ENCODE measurements at places on chromosomes 13 and 19.

DNA sequence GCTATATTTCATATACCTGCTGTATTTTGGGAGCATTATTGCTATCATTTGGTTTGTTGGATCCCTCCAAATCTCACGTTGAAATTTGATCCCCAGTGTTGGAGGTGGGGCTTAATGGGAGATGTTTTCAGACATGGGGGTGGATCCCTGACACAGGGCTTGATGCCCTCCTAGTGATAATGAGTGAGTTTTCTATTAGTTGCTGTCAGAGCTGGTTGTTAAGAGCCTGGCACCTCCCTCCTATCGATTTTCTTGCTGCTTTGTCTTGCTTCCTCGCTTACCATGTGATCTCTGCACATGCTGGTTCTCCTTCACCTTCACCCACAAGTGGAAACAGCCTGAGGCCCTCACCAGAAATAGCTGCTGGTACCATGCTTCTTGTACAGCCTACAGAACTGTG is 259.9 kb upstream of the STARD13 start:
- no peak for DNase-seq

- DNase-seq, result no peak
Observed at GRCh38 chr13:31015199-31015598, 82.7 kb downstream of the TEX26 start.

GRCh38 chr13:101393140-101393539 is 23.2 kb downstream of the NALCN start:
- DNase-seq, result no peak

GRCh38 chr13:37504251-37504650 is 94.3 kb downstream of the POSTN start:
- DNase-seq, result no peak

DNA sequence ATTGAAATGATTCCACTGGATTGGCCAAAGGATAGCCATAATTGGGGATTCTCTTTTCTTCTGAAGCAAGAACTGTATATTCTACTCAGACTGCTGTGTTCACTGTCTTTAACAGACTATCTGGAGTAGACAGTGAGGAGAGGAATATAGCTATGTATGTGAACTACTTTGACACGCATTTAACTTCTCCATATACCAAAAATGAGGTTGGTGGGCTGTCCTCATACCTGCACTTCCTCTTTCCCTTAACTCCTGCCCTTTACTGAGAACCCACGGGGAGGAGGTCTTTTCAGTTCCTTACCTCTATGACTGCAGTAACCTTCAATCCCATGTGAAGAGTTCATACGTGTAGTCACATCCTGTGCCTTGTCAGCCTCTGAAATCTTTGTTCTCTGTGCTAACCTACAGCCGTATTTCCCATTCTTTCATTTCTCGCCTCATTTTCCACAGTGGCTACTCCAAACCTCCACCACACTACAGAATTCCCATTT is 305.8 kb downstream of the MTUS2 start:
- DNase-seq, result no peak

GRCh38 chr13:24100188-24100587 is 60.3 kb upstream of the SPATA13 start:
- DNase-seq, result no peak

DNA sequence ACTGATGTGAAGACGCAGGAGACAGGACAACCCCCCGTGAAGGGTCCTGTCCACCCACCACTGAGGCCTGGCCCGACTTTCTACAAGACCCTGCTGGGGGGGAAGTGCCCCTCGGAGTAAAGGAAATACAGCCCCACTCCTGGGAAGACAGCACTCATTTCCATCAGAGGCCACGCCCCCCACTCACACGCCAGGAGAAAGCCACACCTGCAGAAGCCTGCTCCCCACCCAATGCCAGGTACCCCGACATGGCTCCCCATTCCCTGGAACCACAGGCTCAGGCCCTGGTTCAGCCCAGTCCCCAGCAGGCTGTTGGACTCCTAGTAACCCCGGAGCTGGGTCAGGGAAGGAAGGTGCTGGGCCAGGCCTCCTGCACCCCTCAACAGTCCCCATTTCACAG is 10.9 kb upstream of the ATP8B3 start:
- no peak for DNase-seq

GRCh38 chr19:1599460-1599846 is 5.8 kb downstream of the UQCR11 start:
- DNase-seq, result no peak

DNA sequence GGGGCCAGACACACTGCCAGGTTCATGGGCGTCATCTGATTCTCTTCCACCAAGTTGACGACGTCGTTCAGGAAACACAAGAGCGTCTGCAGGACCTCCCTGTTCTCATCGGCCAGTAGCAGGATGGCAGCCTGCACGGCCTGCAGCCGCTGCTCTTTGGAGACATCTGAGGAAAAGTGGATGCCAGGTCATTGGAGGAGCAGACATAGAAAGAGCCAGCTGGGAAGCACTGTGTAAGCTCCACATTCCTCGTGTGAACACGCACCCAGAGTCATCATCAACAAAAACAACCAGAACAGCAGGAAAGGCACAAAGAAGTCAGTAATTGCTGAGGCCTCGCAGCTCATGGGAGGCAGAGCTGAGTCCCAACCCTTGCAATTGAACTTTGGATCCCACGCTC is 96.5 kb downstream of the KL start:
- DNase-seq, result no peak

- no peak for DNase-seq
Observed at GRCh38 chr13:110330491-110331011, 23.5 kb downstream of the COL4A2 start.

- no peak for DNase-seq
Observed at GRCh38 chr19:8265872-8266271, 42.3 kb downstream of the CD320 start.

DNA sequence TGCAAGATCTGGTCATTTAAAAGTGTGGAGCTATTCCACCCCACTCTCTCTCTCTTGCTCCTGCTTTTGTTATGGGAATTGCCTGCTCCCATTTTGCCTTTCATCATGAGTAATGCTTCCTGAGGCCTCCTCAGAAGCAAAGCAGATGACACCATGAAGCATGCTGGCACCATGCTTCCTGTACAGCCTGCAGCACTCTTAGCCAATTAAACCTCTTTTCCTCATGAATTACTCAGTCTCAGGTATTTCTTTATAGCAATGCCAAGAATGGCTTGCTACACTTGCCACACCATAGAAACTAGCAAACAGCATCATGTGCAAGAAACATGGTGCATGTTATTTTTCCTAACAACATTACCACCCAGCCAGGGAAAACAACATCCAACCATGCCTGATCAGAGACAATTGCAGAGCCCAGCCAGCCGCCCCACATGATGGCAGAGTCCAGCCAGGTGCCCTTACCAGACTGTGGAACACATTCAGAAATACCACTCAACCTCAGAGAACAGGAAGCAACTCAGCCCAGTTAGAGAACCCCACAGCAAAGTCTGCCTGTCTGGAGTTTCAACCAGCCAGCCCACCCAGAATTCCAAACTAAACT is 36.9 kb downstream of the SYDE1 start:
- no peak for DNase-seq

DNA sequence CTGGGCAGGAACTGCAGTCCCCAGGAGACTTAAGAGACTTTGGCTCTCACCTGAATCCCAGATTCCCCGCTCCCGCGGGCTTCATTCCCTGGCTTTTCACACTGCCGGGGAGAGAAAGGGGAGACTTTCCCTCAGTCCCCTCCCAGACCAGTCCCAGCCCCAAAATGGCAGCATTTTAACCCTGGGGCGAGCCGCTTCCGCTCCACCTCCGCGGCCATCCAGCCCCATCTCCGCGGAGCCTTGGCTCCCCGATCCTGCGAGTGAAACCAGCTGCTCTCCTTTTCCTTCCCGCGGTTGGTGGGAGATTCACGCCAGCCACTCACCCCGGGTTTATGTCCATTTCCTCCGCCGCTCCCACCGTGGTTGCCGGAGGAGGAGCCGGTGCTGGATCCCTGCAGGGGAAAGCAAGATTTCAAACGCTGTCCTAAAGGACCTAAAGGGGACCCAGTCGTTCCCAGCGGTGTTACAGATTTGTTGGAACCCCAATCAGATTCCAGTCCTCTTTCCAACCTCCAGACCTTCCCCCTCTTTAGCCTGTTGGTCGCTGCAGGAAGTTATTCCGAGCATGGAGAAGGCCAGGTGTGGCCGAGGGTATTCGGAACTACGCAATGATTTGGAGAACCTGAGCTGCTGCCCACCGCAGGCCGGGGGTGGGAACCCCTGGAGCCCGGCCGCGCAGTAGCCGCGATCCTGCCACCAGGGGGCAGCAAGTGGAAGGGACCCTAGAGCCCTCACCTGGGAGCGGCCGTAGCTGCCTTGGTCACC is 3.4 kb downstream of the DMKN start:
- DNase-seq, result peak; percentile 48

DNA sequence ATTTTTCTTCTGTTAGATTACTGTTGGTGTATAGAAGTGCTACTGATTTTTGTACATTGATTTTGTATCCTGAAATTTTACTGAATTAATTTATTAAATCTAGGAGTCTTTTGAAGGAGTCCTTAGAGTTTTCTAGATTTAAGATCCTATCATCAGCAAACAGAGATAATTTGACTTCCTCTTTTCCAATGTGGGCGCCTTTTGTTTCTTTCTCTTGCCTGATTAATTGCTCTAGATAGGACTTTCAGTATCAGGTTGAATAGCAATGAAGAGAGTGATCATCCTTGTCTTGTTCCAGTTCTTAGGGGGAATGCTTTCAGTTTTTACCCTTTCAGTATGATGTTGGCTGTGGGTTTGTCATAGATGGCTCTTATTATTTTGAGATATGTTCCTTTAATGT is 5.6 kb upstream of the CD33 start:
- DNase-seq, result no peak

DNA sequence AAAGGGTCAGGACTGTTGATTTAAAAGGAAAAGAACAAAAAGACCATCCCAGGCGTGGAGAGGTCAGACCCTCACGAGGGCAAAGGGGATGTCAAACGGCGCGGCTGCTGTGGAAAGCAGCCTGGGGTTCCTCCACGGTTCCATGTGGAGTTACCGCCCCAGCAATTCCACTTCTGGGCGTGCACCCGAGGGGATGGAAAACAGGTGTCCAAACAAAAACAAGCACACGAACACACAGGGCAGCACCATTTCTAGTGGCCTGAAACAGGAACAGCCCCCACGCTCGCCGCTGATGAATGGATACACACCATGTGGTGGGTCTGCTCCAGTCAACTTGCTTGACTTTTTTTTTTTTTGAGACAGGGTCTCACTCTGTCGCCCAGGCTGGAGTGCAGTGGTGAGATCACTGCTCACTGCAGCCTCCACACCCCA is 11.2 kb downstream of the AP3D1 start:
- no peak for DNase-seq

DNA sequence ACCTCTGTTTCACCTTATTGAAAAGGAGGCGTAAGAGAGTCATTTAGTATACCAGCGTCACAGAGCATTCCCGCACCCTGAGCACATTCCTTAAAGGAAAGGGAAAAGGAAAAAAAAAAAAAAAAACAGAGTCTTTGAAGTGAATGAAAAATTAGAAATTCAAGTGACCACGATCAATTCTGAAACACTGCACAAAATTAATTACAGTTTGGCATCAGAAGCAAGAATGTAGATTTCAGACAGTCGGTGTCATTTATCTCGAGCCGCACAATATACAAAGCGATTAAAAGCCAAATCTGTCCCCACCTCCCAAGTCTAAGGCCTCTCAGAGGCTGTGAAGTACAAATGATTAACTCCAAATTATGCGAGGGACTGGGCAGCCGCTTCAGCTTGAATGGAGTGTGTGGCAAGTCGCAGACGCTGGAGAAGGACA is 173.7 kb upstream of the ZNF507 start:
- DNase-seq, result no peak

- no peak for DNase-seq
Observed at GRCh38 chr19:21947775-21948174, 63.0 kb downstream of the ZNF208 start.

GRCh38 chr19:926323-926588 is 421 bp downstream of the ARID3A start:
- DNase-seq, result no peak

- no peak for DNase-seq
Observed at GRCh38 chr19:34049944-34050343, 122.4 kb upstream of the LSM14A start.

GRCh38 chr13:80666782-80667552 is 326.0 kb upstream of the SPRY2 start:
- no peak for DNase-seq

GRCh38 chr13:106324444-106324843 is 211.0 kb downstream of the EFNB2 start:
- DNase-seq, result no peak

- DNase-seq, result peak; percentile 66
Observed at GRCh38 chr19:44113138-44113783, at the start of gene ZNF225. Gene ZNF225 (plus strand): TSS chr19:44113399. CDS start chr19:44115828, 2,429 bp downstream.

DNA sequence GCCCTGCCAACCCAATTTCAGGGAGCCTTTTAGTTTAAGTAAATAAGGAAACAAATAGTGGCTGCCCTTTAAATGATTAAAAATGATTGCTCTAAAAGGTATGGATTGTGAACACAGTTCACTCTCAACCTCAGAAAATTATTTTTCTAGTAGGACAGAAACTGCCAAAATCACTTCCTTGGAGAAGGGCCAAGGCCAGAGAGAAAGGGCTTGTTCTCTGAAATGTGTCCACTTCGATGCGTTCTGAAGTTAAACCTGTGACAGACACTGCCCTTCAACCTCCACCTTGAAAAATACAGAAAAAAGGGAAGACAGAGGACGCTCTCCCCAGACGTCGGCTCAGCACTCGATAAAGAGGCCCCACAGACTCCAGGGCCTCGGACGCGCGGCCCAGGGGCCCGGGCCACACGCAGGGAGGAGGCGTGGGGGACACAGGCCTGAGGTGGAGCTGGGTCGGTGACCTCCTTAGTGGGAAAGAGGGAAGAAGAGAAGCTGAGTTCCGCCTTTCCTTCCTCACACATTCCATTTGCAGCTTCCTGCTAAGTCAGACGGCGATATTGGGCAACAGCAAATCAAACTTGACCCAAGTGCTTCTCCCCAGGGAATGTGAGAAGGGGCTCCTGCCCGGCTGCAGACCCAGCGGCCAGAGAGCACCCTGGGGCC is 63.6 kb downstream of the RASA3 start:
- no peak for DNase-seq

- no peak for DNase-seq
Observed at GRCh38 chr13:89822467-89822866, 1525.0 kb upstream of the MIR17HG start.

GRCh38 chr13:89227356-89227755 is 1556.2 kb downstream of the SLITRK5 start:
- DNase-seq, result no peak

DNA sequence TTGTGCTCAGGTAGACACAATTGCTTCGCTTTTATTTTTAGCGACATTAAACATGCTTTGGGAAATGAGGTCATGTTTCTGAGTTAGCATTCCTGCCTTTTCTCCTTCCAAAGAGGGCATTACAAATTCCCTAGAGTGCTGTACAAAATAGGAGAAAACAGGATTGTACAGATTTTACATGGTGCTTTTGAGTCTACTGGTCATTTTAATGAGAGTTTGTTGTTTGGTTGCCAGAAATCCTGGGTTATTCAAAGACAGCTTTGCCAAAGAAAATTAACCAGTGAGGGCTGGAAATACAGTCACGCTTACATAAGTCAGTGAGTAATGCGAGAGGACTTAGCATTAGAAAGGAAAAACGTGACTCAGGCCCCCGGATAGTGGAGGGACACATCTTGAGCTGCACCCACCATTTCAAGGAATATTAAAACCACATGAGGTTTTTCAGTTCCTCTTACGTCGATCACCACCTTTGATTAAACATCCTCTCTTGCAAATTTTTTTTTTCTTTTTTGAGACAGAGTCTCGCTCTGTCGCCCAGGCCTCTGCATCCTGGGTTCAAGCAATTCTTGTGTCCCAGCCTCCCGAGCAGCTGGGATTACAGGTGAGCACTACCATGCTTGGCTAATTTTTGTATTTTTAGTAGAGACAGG is 55.4 kb downstream of the SACS start:
- peak; percentile 11 for DNase-seq
